Stimulated activated CD8-positive, alpha-beta memory T cell treated with anti-CD3 and anti-CD28 coated beads, Interleukin-4, amount 100 ng/mL, for 1 hour (primary cell): ENCODE measurements at places on chromosomes 3 and 15.

- DNase-seq = no peak
These were observed 150.3 kb downstream of the ALCAM start for GRCh38 chr3:105516972-105517371.

DNA sequence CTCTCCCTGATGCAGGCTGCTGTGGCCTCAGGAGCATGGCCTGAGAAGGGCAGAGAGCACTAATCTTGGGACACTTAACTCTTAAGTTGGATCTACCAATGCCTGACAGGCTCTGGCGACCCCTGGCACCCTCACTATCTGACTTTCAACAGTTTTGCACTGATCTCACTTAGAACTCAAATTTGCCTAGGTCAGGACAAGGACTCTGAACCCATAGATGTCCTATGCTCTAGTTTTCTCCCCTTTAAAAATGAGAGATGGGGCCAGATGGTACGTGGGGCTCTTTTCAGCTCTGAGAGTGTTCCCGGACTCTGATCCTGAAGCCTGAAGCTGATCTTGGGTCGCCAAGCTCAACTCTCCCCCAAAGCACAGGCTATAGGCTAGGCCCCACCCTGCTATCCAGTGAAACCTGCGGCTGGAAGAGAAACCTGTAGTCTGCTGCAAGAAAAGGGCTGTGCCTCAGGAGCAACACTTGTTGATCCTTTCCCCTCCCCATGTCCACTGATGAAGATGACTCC, 65.7 kb downstream of the RPL39L start:
- no peak for DNase-seq

- no peak for DNase-seq
These were observed 61.9 kb downstream of the SMAD3 start for GRCh38 chr15:67127331-67127664.

GRCh38 chr3:27669591-27669990, 52.5 kb downstream of the EOMES start:
- no peak for DNase-seq

DNA sequence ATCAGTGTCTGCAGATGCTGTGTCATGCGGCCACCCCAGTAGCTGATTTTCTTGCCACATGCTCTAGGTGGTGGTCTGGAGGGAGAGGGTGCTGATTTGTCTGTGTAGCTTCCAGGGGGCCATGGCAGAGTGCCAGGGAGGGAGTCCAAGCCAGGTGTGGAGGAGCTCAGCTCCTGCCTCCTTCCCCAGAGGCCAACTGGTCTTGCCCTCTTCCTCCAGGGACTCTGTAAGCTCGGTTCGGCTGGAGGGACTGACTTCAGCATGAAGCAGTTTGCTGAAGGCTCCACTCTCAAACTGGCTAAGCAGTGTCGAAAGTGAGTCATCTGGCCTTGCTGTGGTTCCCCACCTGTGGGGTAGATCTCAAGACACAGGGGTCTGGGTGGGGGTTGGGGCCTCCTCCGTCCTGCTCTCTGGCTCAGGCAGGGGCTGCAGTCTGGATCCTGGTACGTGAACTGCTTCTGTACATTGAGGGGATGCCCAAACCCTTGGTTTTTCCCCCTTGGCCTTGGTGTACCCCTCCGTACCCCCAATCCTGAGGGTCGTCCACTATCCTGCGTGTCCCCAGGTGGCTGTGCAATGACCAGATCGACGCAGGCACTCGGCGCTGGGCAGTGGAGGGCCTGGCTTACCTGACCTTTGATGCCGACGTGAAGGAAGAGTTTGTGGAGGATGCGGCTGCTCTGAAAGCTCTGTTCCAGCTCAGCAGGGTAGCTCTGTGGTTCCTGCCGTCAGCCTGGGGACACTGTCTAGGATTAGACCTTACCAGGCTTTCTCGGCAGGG, 6.9 kb upstream of the RCCD1 start:
- no peak for DNase-seq

- DNase-seq = no peak
These were observed 6.0 kb downstream of the DIPK2A start for GRCh38 chr3:143977341-143978262.

DNA sequence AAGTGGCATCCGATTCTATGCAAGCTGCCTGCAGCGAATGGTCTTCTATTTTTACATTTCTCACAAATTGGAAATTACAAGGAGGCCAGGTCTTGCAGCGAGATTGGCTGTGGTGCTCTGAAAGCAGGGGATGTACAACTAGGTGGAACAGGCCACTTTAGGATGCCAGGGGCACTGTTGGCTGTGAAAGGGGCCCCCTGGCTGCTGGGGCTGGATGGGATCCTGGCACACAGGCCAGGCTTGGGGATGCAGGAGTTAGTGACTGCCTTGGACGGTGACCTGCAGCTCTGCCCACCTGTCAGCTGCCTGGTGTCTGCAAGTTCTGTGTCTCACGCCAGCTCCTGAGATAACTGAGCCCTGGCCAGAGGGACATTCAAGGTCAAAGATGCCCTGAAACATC, 4.6 kb downstream of the SLC6A1 start:
- no peak for DNase-seq

DNA sequence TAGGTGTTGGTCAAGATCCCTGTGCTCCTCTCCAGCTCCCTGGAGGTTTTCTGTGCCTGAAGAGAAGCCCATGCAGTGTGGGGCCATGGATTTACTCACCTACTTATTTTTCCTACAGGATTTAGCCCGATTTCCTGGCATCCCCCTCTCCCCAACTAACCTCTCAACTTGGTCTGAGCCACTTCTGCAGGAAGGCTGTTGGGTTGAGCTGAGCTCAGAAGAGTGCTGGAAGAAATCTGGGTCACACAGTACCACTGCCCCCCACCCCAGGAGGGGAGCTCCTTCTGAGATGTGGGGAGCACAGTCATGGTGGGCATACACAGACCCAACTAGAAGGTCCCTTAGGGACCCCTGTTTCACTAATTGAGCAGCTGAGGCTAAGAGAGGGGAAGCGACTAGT, 34.4 kb upstream of the SLCO2A1 start:
- DNase-seq = no peak

GRCh38 chr3:111610612-111611054, 15.5 kb upstream of the ZBED2 start:
- no peak for DNase-seq

GRCh38 chr3:25229586-25229985, 198.5 kb upstream of the RARB start:
- no peak for DNase-seq

- DNase-seq = no peak
These were observed 25.5 kb downstream of the SLC9A9 start for GRCh38 chr3:143822798-143823197.

DNA sequence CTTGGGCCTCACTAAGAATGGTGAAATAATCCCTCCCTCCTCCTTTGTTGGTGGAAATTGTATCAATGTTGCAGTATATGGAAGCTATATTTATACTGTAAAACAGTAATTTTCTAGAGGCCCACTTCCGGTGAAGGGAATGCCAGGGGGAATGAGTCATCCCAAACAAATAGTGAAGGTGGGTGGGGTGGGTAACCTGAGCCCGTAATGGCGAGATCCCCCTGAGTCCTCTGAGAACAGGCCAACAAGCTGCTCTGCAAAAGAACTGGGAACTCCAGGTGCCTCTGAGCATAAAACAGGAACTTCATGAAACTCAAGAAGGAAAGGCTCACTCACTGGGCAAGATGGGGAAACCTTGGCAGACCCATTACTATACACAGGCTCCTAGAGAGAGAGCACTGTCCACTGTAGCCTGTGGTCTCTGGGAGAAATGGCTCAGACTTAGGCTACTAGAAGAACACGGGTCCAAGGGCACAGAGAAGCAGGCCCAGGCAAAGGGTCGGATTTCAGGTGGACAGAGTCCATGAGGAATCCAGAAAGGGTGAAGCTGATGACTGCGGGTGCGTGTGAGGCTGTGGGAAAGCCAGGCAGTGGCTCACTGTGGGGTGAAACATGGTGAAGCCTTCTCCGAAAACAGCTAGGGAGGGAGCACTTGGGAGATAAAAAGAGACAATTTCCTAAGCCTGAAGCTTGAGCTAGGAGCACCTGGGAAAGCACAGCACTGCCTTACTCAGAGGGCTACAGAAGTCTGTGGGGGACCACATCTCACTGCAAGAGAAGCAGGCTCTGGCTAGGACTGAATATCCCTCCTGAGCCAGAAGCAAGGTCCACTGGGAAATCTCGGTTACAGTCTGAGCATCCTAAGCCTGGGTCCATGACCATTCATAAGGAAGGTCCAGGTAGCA, 19.8 kb downstream of the LARP6 start:
- no peak for DNase-seq

- DNase-seq = no peak
These were observed 195.8 kb downstream of the TBC1D5 start for GRCh38 chr3:17546500-17547255.

GRCh38 chr3:80998022-80998421, 763.4 kb downstream of the GBE1 start:
- DNase-seq = no peak

DNA sequence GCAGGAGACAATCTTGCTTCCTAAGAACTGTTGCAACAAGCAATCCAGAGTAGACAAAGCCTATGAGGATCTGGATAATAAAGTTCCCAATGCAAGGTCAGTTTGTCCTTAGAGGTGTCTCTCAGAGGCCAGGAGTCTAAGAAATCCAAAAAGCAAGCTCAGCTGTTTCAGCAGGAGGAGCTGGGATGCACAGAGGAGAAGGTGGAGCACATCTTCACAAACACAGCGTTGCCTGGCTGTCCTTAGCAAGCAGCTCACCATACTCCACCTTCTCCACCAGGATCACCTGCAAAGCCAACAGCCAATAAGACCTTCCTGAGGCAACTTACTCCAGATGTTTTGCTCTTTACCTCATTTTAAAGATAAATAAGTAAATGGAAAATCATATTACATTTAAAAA, 365 bp downstream of the ZBED2 start:
- DNase-seq = no peak

GRCh38 chr15:63338170-63338569, 43.5 kb downstream of the CA12 start:
- no peak for DNase-seq

DNA sequence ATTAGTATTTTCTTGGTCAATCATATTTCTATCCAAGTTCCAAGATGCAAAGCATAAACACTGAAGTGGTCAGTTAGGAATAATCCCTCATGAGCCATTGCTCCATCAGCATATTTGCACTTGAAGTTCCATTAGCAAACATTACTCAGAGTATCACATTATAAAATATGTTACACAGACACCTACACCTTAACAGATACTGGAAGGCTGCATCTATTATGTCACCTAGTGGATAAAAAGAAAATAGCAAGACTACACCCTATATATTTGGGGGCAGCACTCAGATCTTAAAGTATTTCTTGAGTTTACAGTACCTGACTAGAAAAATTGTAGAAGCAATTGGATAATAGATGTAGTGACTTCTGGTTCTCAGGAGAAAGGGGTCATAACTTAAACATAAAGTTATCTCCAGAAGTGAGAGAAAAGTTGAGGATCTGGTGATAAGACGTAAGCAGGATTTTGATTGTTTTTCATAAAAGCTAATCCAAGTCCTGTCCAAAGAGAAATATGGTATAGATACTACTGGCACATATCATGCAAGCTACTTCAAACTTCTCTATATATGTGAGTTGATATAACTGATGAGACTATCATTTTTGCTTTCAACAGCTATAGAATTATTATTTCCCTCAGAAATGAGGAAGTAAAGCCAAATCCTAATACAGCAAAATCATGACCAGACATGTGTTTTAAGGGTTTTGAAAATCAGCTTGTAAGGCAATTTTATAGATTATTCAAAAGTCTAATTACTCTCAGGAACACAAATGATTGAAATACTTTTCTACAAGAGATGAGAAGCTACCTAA, 422.2 kb downstream of the GBE1 start:
- DNase-seq = no peak

DNA sequence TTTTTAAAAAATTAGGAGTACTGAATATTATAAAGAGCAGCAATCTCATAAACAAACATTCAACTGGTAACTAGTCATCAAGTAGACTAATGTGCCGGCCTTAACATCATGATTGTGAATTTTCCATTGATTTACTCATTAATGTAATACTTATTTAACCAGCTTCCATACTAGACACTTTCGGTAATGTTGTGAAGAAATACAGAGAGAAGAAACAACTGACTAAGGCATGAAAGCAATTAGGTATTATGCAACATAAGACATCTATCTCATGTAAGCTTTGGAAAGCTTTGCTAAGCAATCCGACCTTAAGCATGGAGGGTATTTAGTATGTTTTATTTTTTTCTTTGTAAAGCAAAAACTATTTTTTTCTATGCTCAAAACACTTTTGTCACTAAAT, 108.0 kb downstream of the IL1RAP start:
- DNase-seq = no peak

- no peak for DNase-seq
These were observed 7.8 kb upstream of the RAB8B start for GRCh38 chr15:63181648-63182047.
